ENCODE measurements at places on chromosomes 3 and 15.

GRCh38 chr3:187777331-187777941 lies 32.2 kb upstream of the BCL6 start:
- DNase-seq, result no peak

DNA sequence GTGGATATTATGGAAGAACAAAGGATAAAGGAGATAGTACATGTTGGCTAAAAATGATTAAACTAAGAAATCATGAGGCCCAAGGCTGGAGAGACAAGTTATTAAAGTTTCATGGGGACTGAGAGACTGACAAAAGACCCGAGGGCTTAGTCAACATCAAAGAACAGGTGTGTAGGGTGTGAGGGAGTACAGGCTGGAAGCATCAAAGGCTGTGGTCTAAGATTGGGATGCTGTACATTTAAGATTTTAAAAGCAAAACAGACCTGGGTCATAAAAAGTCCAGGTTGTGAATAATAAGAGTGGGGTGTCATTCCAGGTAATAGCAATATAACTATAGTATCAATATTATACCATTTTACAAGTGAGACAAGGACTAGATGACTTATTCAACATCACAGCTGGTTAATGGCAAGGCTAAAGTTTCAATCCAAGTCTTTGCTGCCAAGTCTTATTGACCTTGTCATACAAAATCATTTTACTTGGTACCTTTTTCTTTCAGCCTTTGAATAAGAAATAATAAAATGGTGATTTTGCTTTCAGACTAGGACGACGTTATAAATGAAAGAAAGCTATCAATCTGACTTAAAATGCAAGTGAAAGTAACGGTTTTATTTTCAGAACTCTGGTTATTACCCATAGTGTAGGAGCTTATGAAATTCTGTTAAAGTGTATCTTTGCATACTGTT lies 211.6 kb downstream of the TNIK start:
- no peak for DNase-seq

DNA sequence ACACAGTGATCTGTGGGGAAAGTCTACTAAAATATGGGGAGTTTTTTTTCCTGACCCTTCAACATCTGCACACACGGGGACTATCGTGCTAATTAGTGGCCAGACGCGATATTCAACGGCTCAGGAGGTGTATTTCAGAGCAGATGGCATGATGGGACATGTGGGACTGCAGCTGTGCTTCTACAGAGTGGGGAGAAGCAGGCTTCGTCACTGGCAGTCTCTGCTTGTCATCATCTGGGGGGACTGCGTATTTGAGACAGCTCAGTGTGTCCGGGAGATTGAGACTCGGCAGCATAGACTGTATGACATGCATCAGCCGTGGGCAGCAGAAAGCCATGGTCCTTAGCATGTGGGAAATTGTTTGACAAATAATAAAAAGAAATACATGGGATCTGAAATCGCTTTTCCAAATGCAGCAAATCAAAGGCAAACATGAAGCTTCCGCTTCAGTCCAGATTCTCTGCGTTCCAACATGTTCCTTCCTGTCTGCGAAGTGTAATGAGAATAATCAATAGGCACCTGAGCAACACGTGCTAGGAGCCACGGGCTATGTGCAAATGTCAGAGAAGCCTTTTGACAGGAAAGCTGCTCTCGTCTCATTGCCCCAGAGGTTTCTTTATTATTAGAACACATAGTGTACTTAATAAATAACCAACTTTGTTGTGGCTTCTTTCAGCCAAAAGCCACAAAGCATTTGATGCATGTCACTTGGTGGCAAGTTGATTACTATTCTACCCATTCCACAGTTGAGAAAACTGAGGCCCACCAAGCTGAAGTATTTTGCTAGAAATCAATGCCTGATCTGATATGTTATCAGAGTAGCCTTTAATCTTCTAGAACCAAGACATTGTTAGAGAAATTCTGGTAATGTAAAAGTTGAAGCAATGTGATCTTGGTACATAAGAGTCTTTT lies 276.3 kb downstream of the RYR3 start:
- no peak for DNase-seq

DNA sequence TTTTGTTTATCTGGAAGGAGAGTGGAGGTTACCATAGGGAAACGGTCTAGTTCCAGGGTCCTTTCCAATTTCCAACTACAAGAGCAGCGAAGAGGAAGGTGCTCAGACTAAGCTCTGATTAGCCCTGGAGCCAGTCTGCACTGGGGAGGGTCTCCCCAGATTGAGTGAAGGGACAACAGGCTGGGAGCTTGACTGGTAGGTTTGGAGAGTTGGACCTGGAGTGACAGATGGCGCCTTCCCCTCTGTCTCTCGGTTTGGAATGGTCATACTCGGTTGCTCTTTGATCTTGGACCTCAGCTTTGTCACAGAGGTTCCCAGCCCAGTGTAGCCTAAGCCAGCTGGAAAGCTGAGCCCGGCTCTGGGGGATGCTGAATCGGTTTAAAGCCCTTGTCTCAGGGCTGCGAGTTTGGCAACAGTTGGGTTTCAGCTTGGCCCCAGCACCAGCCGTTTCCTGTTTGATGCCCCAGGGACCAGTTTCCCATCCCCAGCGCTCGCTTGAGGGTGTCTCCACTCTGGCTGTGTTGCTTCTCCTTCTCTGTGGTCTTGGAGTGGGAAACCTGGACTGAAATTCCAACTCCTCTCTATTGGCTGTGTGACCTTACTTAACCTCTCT lies 53.1 kb upstream of the ULK4 start:
- DNase-seq, result no peak

- no peak for DNase-seq
Measured at GRCh38 chr15:49895347-49896223, 223.4 kb downstream of the ATP8B4 start.

DNA sequence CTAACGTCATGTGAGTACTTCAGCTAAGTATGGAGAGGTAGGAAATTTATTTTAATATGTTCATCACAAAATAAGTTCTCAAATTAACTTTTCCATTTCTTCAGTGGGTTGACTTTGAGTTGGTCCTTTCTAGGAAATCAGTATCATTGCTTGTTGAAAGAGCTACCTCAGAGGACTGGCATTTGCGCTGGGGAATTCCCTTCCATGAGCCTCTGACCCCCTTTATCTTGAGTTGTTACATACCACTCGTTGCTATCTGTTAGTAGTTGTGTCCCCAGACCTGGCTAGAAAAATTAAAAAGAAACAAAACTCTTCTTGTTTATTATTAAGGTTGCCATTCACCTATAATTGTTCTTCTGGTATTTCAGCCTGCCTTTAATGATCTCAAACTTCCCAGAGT lies 96.8 kb upstream of the ROBO2 start:
- no peak for DNase-seq

- DNase-seq, result no peak
Measured at GRCh38 chr3:124397088-124397487, 333.2 kb upstream of the UMPS start.

DNA sequence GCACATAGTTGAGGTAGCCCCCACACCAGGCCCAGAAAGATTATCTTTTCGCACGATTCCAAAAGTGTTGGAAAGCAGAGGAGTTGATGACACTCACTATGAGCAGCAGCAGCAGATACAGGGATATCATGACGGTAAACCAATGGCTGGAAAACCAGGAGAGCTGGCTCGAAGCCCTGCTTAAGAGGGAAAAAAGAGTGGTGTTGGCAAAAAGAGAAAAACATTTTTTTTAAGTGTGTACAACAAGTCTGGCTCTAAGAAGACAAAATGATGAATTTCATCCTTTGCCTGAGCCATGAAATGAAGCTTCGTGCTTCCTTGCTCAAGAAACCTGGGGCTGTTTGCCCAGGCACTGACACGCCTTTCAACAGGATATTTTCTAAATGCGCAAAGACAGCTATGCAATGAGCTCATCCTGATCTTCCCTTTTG lies 27.3 kb downstream of the PARP16 start:
- DNase-seq, result no peak

GRCh38 chr3:46395766-46396530 lies 10.9 kb downstream of the CCR5AS start:
- DNase-seq, result no peak

- DNase-seq, result no peak
Measured at GRCh38 chr3:154781595-154781994, 298.5 kb upstream of the MME start.

- no peak for DNase-seq
Measured at GRCh38 chr3:187738071-187738330, 7.3 kb downstream of the BCL6 start.

- no peak for DNase-seq
Measured at GRCh38 chr3:94909726-94910125, 846.9 kb downstream of the NSUN3 start.

GRCh38 chr3:183814240-183814639 lies 11.1 kb downstream of the MAP6D1 start:
- DNase-seq, result no peak

DNA sequence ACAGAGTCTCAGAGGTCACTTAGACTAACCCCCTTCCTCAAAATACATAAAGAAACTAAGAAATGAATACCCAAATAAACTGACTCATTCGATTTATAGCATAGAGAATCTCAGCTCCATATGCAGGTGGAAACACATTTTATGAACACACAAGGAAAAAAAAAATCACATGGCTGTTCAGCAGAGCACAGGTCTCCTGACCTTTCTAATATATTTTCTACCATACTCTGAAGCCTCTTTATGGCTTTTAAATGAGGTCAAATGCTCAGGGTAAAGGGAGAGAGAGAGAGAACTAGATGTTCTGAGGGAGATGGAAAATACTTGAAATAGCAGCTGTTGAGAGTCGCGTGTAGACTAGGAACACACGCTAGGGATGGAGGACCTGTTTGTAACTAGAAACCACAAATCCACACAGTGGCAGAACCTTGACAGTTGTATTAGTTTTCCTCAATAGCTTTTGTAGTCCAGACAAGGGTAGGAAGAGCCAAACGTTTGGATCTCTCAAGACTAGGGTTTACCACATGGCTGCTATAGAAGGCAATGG lies 165.3 kb downstream of the FMN1 start:
- no peak for DNase-seq

DNA sequence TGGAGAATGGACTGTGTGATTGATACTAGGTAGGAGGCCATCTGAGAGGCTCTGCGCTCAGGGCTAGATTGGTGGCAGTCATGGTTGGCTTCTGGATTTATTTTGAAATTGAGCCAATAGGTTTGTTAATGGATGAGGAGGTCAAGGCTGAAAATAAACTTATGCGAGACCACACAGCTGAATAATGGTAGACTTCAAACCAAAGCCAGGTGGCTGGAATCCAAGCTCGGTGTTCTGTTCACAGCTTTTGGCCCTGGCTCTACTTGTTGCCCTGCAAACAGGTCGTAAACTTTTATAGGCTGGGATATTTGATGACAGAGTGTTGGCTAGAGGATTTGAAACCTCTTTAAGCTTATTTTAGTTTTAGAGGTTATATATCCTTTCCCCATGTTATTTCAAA lies 160.4 kb downstream of the CHL1 start:
- no peak for DNase-seq

DNA sequence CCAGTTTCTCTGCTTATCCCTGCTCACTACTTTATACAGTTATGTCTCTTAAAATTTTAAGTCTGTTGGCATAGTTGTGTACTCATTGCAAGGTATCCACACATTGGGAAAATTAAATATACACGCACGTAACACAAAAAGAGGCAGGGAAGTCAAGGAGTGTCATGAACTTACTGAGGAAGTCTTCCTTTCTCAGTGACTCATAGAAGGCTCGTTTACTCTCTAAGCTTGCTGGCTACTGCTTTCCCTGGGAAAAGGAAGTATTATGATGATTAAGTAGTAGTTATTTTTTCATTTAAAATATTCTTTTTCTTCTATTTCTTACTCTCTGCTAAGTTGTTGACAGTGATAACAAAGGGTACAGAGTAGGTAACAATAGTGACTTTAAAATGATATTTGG lies 287.3 kb downstream of the UBE2E2 start:
- no peak for DNase-seq

DNA sequence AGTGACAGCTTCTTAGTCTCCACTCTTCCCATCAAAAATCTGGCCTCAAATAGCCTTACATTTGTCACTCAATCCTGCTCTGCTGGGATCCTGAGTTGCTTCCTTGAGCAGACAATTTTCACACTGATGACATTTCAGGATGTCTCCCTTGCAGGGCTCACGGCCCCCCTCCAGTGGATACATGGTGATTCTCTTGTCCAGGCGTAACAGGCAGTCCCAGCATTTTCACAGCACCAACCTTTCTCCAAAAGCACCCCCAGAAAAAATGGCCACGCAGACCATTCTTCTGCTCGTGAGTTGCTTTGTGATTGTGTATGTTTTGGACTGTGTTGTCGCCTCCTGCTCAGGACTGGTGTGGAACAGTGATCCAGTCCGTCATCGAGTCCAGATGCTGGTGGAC lies 47.4 kb upstream of the WNT7A start:
- no peak for DNase-seq

GRCh38 chr3:119647171-119647570 lies 13.2 kb downstream of the POPDC2 start:
- no peak for DNase-seq
